CD4-positive, alpha-beta T cell (primary cell): ENCODE measurements at places on chromosomes 2 and 18.
A peak's percentile ranks its signal among the peaks of the same experiment; 100 is the strongest.

- H3K4me1 ChIP-seq = no peaks in the 10 kb centered on the region
- no peaks in the 10 kb centered on the region for H3K36me3 ChIP-seq
- no peak for DNase-seq
- no peaks in the 10 kb centered on the region for H3K27me3 ChIP-seq
Observed at GRCh38 chr2:216619411-216620393, 13.5 kb upstream of the IGFBP2 start.

DNA sequence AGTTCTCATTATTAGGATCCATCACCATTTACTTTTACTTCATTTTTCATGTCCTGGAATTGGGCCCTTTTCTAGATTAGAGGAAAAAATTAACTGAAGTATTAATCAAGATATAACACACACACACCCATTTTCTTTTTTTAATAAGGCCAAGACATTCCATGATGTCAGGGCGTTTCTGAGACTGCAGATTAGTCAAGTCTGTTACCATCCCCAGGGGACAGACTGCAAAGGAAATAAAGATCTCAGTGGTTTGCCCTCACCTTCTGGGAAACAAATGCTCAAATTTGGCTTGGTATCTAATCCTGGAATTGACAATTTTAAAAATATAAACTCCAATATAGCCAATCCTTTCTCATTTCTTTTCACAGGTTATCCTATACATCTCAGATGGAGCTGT, 27.4 kb downstream of the RMP24 start:
- no peak overlapping the region for H3K27ac ChIP-seq
- no peaks in the 10 kb centered on the region for H3K4me1 ChIP-seq
- H3K4me3 ChIP-seq = no peak overlapping the region
- no peaks in the 10 kb centered on the region for H3K27me3 ChIP-seq
- no peaks in the 10 kb centered on the region for H3K36me3 ChIP-seq

- H3K36me3 ChIP-seq = no peaks in the 10 kb centered on the region
- no peaks in the 10 kb centered on the region for H3K27me3 ChIP-seq
- no peak overlapping the region for H3K4me3 ChIP-seq
- no peak overlapping the region for H3K27ac ChIP-seq
Observed at GRCh38 chr2:177989029-177989885, 83.3 kb downstream of the PDE11A start.

- H3K4me1 ChIP-seq = no peaks in the 10 kb centered on the region
- no peak overlapping the region for H3K4me3 ChIP-seq
- no peaks in the 10 kb centered on the region for H3K36me3 ChIP-seq
- H3K27ac ChIP-seq = no peak overlapping the region
- DNase-seq = no peak
Observed at GRCh38 chr18:26813043-26813442, 52.5 kb downstream of the AQP4 start.

GRCh38 chr2:112996635-112997034, 8.6 kb upstream of the IL36A start:
- DNase-seq = peak; percentile 75
- H3K27ac ChIP-seq = peak overlapping the region; percentile 71
- no peaks in the 10 kb centered on the region for H3K27me3 ChIP-seq
- no peaks in the 10 kb centered on the region for H3K36me3 ChIP-seq
- peaks cover 27% of the 10 kb centered on the region for H3K4me1 ChIP-seq
- H3K4me3 ChIP-seq = no peak overlapping the region

- H3K36me3 ChIP-seq = no peaks in the 10 kb centered on the region
- no peak overlapping the region for H3K27ac ChIP-seq
- H3K27me3 ChIP-seq = no peaks in the 10 kb centered on the region
- DNase-seq = no peak
- no peak overlapping the region for H3K4me3 ChIP-seq
Observed at GRCh38 chr2:172402198-172402597, 25.2 kb upstream of the ITGA6 start.

DNA sequence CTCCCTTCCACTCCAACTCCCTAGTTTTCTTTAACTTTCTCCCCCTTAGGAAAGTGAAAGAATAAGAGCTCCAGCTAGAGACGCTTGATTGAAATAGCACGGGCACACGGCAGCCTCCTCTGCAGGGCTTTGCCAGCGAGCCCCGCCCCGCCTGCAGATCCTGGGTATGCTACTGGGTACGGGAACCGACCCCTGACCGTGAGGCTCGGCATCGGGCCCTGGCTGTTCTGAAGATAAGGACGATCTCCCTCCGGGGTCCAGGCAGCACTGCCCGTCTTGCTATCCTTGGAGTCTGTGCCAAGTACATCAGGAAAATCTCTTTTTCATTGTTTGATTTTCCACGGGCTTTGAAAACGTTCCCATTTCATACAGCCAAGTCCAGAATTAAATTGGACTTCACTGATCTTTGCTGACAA, 284.5 kb downstream of the MTX2 start:
- H3K27ac ChIP-seq = no peak overlapping the region
- H3K27me3 ChIP-seq = peaks cover 27% of the 10 kb centered on the region
- H3K36me3 ChIP-seq = no peaks in the 10 kb centered on the region
- H3K4me3 ChIP-seq = peak overlapping the region; percentile 43
- DNase-seq = peak; percentile 9
- peaks cover 9% of the 10 kb centered on the region for H3K4me1 ChIP-seq

DNA sequence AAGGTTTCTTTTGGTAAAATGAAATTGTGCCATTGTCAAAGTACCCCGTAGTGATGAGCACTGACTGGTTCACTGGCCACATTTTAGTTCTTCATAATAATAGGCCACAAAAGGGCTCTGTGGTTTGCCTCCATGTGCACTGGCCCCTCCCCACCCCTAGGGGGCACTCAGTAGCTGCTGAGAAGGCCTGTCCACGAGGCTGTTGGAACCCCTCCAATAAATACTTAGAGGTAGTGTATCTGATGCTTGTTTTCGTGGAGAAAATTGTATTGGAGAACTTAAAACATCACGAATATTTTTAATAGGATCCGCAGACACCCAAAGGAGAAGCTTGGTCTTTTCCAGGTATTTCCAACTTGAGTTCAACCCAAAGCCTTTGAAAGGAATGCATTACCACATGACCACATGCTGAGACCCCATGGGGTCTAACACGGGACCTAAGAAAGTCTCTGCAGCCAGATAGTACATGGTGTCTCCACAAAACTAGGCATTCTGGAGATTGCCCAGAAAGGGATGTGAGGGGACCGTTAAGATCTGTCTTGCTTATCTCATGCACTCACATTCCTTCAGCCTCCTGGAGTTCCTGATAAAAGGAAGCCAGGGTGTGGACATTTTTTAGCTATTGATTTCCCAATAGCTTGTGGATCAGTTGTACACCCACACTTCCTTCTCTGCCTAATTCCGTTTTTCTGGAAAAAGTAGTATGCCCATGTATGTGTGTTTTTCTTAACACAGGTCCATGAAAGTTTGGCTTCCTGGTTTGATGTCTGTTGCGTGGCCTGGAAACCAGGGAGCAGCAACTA, 28.5 kb upstream of the NOSTRIN start:
- no peaks in the 10 kb centered on the region for H3K4me1 ChIP-seq
- H3K27me3 ChIP-seq = no peaks in the 10 kb centered on the region
- no peak overlapping the region for H3K4me3 ChIP-seq

- H3K4me3 ChIP-seq = no peak overlapping the region
- no peaks in the 10 kb centered on the region for H3K27me3 ChIP-seq
- no peaks in the 10 kb centered on the region for H3K36me3 ChIP-seq
- no peak for DNase-seq
Observed at GRCh38 chr18:9108911-9109310, 6.4 kb downstream of the NDUFV2 start.
